ENCODE measurements at places on chromosomes 2 and 18.

- DNase-seq = no peak
Measured at GRCh38 chr2:86292571-86293515, 44.6 kb downstream of the REEP1 start.

DNA sequence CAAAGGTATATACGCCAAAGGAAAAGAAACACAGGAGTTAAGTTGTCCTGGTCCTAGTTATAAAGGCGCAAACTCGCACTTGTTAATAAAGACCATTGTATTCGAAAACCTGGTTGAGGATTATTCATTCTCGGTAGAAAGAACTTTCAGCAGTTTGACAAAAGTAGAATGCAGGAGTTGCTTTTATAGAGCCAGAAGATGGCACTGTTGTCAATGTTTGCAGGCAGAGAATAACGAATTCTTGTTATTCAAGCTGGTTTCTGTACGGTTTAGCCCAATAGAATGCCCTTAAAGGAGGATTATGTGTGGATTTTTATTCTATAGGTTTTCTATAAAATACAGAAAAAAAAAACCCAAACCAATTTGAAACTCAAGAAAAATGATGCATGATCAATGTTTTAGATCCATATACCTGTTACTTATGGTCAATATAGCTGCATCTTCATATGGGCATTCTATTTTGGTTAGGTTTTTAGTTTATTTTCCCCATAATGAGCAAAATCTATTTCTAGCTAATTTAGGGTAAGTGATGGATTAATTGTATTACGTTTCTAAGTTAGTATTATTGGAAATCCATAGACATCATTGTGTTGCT lies 510.3 kb downstream of the PLCL1 start:
- no peak for DNase-seq

DNA sequence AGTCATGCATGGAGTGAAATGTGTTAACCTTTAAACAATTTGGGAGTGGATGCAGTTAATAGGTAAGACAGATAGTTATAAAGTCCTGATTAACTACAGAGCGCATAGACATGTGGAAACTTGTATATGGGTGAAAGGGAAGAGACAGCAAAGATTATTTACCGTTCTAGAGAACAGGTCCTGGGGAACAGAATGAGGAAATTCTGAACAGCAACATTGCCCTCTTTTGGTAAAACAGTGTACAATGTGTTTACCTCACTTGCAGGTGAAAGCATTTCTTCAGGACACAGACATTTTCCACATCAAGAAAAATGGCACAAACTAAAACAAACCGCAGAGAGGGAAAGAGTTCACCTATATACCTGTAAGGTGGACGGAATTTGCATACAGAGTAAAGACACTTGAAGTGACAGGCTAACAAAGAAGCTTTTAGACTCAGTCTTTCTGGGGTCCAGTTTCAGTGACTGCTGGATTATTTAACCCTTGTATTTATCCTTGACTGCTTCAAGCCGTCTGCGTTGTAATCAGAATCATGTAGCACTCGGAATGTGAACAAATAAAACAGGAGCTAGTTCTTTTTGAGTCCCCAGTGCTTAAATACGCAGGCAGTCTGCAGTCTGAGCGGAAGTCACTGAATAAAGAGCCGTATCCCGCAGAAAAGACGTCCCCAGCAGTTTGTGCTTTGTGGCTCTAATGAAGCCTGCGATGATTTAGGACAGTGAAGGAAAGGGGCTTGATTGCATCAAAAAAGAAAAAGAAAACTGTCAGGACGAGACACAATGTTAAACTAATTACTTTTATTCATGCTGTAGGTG lies 364.8 kb upstream of the GALNT5 start:
- peak; percentile 28 for DNase-seq

DNA sequence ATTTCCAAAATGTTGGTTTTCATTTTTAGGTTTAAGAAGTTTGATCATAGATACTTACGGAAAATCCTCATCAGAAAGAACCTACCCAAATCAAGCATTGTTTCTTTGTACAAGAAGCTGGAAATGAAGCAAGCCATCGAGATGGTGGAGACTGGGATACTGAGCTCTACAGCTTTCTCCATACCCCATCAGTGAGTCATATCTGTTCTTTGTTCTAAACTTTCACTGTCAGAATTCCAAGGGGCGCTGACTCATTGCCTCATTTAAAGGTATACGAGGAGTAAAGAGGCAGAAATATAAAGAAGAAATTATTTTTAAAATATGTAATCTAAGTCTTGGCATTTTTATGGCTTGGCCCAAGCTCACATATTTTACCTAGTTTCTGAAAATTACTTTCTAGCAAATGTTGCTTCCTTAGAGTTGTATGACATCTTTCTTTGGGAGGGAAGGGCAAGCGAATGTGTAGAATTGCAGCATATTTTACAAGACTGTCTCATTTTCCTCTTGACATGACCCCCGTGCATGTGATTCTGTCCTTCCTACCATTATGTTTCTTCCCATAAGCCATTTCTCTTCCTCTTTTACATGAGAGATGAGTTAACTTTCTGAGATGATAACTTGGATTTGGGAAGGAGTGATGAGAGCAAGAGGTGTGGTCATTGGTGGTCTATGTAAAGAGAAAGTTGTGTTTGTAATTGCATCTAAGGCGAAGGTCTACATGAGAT lies 41.2 kb downstream of the SLC9A4 start:
- DNase-seq = peak; percentile 82

DNA sequence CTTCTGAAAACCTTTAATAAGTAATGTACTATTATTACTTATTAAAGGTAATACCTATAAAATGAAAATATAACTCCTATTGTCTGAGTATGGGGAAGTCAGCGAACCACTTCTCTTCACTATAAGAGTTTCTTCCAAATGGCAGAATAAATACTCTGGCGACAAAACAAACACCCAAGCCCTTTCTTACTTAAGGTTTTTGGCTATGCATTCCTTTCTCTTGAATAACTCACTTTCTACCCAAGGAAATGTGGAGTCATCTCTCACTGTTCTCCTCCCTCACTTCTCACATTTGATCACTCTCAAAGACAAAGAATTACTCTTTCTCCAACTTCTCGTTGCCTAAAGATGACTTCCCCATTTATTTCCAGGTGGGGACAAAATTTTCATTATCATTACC lies 816.8 kb upstream of the CRIM1 start:
- no peak for DNase-seq

DNA sequence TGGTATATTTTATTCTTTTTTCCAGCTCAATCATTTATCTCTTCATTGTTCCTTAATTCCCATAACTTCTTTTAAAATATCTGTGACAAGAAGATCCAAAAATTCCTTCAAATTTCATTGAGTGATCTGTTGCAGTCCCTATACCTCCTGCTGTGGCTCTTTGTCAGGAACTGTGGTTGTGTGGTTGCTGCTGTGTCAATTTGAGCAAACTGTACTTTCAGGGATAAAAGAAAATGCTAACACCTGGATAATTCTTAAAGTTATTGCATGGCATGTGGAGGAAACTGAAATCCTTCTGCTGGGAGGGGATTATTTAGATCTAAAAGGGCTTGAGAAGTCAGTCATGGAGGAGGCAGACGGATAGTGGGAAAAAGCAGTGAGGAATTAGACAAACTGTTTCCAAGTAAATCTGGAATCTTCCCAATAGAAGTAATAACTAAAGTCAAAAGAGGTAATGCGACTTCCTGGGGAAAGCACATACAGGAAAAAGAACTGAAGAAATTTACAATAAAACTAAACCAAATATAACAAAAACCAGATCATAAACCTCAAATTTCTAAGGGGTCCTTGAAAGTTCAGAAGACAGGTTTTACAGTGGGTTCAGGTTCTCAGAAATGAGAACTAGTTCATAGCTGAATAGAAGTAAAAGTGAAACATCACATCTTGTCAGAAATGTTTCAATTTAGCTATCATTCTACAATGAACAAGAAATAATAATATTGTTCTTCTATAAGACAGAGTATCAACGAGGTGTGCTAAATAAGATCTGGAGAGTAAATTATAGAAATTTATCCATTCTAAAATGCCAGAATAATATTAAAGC lies 33.5 kb upstream of the CD226 start:
- DNase-seq = no peak

GRCh38 chr18:48837676-48838075 lies 113.1 kb downstream of the SMAD7 start:
- DNase-seq = no peak

GRCh38 chr2:47061944-47062678 lies 93.0 kb downstream of the STPG4 start:
- no peak for DNase-seq

DNA sequence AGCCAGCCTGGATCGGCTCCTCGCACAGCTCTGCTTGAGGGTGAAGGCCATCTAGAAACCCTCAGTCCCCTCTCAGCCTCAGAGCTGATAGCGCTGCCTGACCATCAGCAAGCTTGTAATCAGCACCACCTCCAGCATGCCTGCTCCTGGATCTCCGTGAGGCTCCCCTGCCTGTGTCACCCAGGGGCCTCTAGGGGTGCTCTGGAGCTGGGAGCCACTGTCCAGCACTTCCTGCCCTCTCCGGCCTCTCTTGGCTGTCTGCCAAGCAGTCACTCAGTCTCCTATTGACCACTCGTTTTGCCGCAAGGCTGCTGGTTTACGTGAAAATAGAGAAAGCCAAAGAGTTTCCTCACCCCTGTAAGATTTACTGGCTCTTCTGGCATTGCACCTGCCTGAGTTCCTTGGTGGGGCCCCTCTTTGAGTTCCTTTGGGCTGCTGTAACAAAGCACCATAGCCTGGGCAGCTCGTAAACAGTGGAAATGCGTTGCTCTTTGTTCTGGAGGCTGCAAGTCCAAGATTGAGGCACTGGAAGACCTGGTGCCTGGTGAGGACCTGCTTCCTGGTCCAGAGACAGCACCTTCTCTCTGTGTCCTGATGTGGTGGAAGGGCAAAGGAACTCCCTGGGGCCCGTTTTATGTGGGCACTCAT lies 17.9 kb downstream of the CAPN10 start:
- DNase-seq = peak; percentile 19

DNA sequence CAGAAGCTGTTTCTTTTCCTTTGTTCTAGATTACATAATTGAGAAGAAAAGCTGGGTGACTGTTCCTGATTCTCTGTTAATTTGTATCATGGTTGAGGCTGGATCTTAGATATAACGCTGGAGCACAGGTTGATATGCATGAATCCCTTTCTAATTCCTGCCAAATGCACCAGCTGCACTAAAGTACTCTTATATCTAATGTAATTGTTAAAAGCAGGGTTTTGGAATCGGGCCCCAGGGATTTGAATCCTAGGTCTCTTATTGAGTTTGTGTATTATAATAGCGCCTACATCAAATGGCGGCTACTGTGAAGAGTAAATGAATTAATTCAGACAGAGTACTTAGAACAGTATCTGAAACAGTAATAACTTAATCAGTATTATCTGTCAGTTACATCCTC lies 80.4 kb downstream of the MC4R start:
- no peak for DNase-seq
